Activated CD4-positive, CD25-positive, alpha-beta regulatory T cell treated with anti-CD3 and anti-CD28 coated beads, Interleukin-2, amount 50 U/mL, for 72 hours (primary cell): ENCODE measurements at places on chromosomes 3 and 15.

DNA sequence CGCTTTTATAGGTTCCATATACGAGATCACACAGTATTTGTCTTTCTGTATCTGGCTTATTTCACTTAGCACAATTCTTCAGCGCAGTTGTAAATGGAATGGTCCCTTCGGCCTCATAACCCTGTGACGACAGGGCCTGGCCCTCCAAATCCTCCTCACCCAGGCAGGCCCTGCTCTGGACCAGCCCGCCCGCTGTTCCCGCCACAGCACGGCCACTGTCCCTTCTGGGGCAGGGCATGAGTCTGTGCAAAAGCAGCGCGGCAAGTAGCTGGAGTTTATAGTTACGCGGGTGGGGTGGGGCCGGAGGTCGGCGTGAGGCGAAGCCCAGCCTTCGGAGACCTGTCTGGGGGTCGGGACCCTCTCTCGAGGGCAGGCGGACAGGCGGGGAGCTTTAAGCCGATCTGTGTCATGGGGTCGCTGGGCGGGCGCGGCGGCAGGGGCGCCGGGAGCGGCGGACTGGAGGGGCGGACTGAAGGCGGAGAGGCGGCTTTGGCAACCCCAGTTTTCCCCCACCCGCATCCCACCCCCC lies 543 bp downstream of the ARPIN start:
- no peak for DNase-seq

- DNase-seq: no peak
These were observed 56.9 kb upstream of the CSPG5 start for GRCh38 chr3:47635536-47635935.

DNA sequence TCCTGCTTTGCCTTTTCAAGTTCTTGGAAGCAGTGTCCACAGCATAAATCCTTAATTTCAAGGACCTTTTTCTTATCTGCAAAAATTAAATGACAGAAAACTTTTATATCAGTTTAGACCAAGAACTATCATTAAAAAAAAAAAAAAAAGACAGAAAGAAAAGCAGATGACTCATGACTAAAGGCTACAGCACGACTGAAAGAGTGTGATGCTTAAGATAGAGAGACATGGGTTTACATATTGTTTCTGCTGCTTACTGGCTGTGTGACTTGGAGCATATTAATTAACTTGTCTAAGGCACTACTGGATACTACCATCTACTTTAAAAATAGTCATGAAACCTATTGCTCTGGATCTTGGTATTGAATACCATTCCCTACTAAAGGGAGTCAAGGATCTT lies 62.3 kb downstream of the CEP152 start:
- no peak for DNase-seq

GRCh38 chr15:39888809-39889208 lies 31.3 kb downstream of the GPR176 start:
- DNase-seq: no peak

DNA sequence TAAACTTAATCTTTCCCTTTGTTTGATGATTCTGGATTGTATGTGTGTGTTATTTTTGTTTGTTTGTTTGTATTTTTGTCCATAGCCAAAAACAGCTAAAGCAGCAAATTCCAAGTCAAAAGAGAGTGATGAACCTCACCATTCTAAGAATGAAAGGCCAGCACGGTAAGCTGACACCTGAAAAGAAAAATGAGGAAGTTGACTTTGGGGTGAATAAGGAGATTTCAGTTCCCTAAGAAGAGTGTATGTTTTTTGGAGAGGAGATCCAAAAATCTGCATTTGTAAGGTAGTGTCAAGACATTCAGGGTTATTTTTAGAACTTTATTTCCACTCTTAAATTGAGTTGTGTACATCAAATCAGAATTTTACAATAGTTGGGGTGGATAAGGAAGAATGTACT lies 52.3 kb upstream of the UTS2B start:
- no peak for DNase-seq

DNA sequence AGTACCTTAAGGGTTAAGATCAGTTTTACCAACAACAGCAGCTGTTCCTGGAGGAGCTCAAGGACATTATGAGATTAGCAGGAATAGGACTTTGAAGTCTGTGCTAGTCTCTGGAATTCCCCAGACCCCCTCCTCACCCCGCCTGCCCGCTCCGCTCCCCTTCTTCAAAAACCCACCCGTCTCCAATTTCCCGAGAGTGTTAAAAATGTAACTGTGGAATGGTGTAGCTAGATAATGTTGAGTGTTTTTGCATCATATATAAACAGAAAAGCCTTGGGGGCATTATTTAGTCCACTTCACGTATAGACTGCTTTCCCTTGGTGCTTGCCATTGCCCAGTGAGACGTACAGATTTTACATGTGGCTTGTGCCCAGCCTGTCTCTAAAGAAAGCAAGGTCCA lies 65.0 kb upstream of the SEMA6D start:
- DNase-seq: no peak

DNA sequence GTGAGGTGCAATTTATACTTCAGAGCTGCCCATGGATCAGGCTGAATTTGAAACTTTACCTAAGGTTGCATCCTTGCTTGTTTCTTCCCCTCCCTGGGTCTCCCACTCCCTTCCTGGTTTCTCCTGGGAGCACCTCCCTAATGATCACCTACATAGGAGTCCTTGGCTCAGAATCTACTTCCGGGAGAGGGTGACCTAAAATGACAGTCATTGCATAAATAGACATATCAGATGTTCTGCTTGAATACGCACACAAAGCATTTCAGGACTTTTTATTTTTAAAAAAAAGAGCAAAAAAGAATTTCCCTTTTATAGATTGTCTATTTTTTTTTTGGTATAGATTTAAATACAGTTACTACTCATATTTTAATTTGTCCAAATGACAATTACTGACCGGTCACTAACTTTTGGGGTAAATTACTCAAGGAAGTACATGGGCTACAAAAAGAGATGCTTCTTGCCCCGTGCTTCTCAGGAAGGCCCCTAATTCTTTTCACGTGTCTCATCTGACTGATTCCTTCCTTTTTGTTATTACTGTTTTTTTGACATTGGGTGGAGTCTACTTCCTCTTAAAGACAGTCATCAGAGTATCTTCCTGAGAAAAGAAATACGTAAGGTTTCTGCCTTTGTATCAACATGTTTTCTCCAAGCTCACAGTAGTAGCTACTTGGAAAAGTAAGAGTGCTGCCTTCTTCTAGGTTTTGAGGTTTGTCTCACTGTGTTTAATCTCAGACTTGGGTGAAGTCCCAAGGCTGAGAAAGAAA lies 4.9 kb upstream of the MYZAP start:
- no peak for DNase-seq

GRCh38 chr3:48592519-48593087 lies 2.5 kb downstream of the COL7A1 start:
- no peak for DNase-seq

DNA sequence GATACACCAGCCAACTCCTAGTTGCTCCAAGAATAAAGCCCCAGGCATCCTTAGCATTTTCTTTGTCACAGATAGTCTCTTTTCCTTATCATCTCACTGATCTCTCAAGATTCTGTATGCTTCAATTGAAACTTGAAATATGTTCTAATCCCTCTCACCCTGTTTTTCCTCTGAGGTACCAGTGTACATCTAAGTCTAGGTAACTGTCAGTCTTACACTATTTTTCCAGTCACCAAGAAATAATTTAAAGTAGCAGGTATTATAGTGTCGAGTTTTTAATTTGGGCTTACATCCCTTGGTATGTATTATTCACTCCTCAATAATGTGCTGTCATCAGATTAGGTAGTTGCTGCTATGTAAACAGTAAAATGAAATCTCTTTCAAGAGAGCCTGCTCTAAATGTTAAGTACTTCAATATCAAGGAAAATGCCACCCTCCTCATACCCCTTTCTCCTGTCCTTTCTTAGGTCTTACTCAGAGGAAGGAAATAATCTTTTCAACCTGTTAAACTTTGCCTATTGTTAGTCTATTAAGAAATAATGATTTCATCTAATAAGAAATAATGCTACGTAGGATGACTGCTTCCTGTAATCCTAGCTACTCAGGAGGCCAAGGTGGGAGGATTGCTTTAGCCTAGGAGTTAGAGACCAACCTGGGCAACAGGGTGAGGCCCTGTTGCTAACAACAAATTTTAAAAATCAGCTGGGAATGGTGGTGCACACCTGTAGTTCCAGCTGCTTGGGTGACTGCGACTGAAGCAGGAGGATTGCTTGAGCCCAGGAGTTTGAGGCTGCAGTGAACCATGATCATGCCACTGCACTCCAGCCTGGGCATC lies 39.8 kb downstream of the TSC22D2 start:
- DNase-seq: no peak

DNA sequence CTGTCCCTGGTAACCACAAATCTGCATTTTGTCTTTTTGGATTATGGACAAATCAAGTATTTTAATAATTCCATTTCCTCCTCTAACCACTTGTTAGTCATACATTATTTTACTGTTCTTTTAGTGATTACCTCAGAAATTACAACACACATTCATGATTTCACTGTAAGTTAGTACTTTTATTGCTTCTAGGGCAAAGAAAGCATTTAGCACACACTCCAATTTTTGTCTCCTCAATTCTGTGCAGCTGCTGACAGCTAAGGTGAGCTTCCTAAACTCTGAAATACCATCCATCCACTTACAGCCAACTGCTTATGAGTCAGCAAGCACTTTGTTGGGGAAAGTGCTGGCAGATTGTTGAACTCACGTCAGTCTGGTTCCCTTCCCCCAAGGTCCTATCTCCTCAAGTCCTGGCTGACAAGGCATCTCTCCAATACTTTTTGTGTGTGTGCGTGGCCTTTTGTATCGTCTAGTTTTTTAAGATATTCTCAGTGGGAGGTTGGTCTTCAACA lies 49.4 kb upstream of the TNFAIP8L3 start:
- no peak for DNase-seq

DNA sequence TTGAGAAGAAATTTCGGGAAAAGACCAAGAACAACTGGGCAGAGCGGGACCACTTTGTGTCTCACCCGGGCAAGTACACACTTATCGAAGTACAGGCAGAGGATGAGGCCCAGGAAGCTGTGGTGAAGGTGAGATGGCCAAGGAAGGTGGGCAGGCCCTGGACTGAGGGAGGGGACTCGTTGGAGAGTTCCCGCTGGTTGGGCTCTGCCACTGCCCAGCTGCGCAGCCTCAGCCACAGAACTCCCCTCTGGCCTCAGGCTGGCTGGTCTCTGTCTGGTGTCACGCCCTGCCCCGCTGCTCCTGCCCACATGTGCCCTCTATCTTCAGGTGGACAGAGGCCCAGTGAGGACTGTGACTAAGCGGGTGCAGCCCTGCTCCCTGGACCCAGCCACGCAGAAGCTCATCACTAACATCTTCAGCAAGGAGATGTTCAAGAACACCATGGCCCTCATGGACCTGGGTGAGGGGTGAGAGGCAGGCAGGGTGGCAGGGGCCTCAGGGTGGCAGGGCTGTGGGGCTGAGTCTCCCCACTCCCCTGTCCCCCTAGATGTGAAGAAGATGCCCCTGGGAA lies 2.4 kb downstream of the PARP3 start:
- no peak for DNase-seq

DNA sequence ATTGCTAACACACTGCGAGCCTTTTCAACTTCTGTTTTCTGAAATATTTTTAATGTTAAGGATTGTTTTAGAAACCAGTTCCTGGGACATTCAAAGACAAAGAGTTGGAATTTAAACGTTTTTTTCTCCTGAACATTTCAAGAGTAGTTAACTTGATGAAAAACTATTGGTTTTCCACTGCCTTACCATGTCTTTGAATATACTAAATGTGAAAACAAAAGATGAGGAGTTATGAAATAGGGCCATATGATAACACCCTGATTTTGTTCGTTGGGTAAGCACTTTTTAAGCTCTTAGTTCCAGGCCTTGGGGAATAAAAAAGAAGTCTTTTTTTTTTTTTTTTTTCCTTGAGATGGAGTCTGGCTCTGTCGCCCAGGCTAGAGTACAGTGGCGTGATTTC lies 2.8 kb downstream of the DIS3L start:
- DNase-seq: no peak

GRCh38 chr3:117611211-117611610 lies 901.6 kb downstream of the TUSC7 start:
- DNase-seq: no peak

GRCh38 chr15:82012908-82013307 lies 32.9 kb downstream of the MEX3B start:
- DNase-seq: no peak

DNA sequence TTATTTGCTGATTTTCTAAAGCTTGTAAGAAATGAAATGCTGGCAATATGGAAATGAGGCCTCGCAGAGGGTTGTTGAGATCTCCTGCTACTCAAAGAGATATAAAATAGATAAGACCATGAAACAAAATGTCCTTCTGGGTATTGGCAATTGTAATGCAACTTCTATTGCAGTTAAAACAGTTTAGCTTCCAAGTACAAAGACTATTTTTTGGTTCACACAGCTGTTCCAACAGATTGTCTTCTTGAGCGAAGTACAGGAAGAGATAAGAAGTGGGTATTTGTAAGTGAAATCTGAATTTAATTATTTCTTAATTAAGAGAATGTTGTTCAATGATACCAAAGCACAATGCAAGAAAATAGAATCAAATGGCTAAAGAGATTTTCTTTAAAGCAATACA lies 801.5 kb upstream of the GBE1 start:
- DNase-seq: no peak

DNA sequence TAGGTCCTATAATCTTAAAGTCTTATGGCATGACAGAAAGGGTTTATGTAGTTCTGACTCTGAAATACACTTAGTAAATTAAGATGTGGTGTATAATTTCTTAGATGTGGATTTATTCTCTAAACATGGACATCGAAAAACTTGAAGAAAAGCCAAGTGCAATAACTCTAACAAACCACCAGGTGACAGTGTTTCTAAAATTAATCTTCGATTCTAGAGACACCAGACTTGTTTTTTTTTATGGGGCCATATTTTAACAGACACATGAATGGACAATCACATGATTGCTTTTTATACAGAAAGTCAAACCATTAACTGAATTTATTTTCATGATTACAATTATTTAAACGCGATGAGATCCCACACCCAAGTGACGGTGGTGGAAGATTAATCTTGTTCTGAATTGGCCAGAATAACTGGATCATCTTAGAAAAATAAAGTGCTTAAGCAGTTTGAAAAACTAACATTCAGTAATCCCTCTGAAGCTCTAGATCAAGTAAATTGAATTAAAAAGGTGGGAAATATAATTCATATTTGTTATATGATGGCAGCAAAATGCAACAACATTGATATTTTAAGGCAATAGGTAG lies 305.1 kb downstream of the LSAMP start:
- no peak for DNase-seq

DNA sequence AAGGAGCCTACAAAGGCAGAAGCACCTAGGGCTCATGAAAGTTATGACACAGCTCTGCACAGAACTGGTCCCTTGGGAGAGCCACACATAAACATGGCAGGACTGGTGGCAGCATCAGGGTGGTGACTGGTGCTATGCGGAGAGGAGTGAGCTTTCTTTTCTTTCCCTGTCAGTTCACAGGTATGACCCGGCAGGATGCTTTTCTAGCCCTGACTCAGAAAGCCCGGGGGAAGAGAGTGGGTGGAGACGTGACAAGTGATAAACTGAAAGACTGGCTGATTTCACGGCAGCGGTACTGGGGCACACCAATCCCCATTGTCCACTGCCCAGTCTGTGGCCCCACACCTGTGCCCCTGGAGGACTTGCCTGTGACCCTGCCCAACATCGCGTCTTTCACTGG lies 103.0 kb downstream of the LARS2 start:
- DNase-seq: no peak

GRCh38 chr15:66833371-66833770 lies 131.3 kb downstream of the SMAD6 start:
- DNase-seq: no peak

GRCh38 chr3:4271834-4272233 lies 31.3 kb upstream of the SETMAR start:
- no peak for DNase-seq
